Hair follicle dermal papilla cell (primary cell): ENCODE measurements at places on chromosomes 12 and 14. TPM values are rescaled to one million over a fixed set of nuclear protein-coding genes. Genes with fewer than 3 reads are reported as not detected.

Gene SRRM4
- not detected in 2 replicates for total RNA-seq

Gene RNASE7
- total RNA-seq = not detected in 2 replicates

Gene NTN4
- 19.6 and 43.8 TPM in 2 replicates for total RNA-seq

Gene KIF26A
- total RNA-seq = 0.24 and 1.5 TPM in 2 replicates

Gene FBRSL1
- total RNA-seq = 2.4 and 2.9 TPM in 2 replicates

Gene GPRC5D
- total RNA-seq = not detected in 2 replicates

Gene TDG
- 21.0 and 25.8 TPM in 2 replicates for total RNA-seq

Gene CPNE6
- not detected in 2 replicates for total RNA-seq

Gene TC2N
- 0.81 and 0.97 TPM in 2 replicates for total RNA-seq

Gene PLEK2
- 1.9 and 2.6 TPM in 2 replicates for total RNA-seq
